NB4 (cell line): ENCODE measurements at places on chromosomes 6 and 20.

DNA sequence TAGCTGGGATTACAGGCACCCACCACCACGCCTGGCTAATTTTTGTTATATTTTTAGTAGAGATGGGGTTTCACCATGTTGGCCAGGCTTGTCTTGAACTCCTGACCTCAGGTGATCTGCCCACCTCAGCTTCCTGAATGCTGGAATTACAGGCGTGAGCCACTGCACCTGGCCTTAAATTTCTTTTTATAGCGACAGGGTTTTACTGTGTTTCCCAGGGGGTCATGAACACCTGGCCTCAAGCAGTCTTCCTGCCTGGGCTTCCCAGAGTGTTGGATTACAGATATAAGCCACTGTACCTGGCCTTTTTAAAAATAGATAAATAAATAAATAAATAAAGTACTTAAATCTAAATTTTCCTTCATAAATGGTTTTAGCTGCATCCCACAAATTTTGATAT, 57.5 kb downstream of the LIN28B start:
- no peak for DNase-seq

DNA sequence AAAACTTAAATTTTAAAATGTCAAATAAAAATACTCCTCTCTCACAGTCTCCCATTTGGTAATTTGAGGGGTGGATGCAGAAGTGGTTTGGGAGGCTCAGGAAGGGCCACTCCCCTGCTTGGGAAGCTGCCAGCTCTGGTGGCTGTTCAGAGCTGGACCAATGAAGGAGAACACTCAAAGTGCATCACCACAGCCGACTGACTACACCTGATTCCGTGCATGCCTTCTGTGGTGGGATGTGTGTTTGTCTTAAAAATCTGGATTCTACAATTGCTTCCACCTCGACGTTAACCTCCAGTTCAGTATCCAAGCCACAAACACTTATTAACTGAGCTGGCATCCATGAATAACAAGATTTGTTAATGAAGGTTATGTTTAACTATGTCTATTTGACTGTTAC, 137.3 kb downstream of the FOXC1 start:
- DNase-seq, result no peak

- DNase-seq, result no peak
These were observed 40.4 kb downstream of the EPB41L2 start for GRCh38 chr6:131022691-131023090.

- no peak for DNase-seq
These were observed 655.0 kb downstream of the COL12A1 start for GRCh38 chr6:74550821-74551220.

GRCh38 chr6:53464927-53465460, 79.9 kb downstream of the GCLC start:
- DNase-seq, result no peak

DNA sequence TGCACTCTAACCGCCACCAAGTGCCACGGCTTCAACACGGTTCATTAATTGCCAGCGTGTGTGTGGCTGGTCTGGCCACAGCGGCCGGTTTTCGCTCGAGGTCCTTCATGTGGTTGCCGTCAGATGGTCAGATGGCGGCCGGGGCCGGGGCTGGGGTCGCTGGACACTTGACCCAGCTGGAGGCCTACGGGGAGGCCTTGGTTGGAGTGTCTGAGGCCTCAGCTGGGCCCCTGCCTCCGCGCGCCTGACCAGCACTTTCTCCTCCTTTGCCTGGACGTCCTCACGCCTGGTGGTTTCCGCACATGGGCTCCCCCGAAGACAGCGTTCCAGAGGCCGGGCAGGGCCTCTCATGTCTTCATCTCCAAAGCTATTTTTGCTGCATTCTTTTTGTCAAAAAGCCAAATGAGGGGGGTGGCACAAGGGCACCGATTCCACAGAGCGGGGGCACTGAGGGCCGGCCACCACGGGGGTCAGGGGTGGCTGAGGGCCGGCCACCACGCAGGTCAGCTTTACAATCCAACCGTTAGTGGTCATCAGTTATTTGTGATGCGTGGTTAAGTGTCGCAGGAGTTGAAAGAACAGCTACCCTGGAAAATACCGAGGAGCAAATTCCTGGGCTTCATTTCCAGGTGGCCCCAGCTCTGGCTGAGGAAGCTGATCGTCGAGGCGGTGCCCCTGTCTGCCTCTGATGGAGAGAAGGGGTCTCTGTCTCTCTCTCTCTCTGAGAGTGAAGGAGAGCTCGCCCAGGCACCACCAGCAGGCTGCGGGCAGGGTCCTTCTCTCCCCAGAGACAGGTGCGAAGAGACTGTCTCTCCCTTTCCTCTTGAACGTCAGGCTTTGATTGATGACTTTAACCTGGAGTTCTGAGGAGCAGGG, 50.5 kb upstream of the FRMD1 start:
- DNase-seq, result no peak

DNA sequence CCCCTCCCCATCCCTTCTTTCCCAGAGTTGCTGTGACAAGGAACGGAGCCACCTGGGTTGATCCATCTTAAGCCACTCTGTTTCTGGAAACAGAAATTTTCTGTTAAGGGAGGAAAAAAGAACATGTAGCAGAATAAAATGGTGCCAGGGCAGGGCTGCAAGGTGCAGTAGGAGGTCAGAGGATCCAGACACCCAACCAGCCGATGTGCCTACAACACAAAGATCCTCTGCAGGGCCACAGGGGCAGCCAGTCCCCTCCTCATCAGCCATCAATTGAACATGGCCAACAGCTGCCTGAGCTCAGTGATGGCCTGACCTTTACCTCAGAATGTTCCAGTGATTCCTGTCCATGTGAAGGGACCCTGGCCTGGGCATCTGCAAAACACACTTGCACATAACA, 11.9 kb downstream of the MDFI start:
- no peak for DNase-seq
